ENCODE measurements at places on chromosomes 7 and 10. TPM values are rescaled to one million over a fixed set of nuclear protein-coding genes. Genes with fewer than 3 reads are reported as not detected.
A peak's percentile ranks its signal among the peaks of the same experiment; 100 is the strongest.

The OR2A42 gene
- total RNA-seq, result not detected

DNA sequence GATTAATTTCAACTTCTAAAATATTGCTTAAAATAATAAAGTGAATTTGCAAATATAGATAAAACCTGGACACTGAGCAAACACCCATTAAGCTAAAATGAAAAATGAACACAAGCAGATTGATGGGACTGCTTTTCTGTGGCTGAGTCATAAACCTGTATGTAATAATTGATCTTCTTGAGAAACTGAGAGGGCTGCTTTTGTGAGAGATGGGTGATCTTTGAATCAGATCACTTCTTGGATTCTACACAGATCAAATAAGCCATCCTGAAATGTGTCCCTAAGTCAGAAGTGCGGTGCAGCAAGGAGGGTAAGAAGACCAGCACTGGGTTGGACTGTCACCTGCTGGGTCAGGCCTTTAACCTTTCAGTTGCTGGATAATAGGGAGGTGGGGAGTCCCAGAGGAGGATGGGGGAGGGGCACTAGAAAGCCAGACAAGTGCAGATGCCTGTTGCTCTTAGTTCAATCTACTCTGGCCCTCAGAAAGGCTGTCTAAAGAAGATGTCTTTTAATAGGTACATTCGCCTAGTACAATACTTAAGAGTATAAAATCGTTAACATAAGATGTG is 178.2 kb upstream of the NAMPT start:
- no peak for DNase-seq

- DNase-seq, result peak; percentile 96
Measured at GRCh38 chr7:30284298-30285066, at the start of gene ZNRF2. TSS of gene ZNRF2 (plus strand) at chr7:30284597. CDS start at chr7:30285358, 761 bp downstream.

- DNase-seq, result no peak
Measured at GRCh38 chr7:30923774-30924413, 12.2 kb downstream of the AQP1 start.

DNA sequence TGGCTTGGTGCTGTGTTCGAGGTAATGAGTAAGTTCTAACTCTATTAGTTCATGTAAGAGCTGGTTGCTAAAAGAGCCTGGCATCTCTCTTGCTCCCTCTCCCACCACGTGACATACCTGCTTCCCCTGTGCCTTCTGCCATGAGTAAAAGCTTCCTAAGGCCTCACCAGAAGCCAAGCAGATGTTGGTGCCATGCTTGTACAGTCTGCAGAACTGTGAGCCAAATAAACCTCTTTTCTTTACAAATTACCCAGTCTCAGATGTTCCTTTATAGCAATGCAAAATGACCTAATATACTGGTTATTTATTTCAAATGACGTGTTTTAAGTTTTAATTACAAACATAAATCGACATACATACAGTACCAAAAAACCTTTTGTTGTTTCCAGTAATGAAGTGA is 101.7 kb upstream of the DNAJC1 start:
- DNase-seq, result no peak

GRCh38 chr10:12681252-12681651 is 320.3 kb downstream of the CCDC3 start:
- DNase-seq, result no peak

DNA sequence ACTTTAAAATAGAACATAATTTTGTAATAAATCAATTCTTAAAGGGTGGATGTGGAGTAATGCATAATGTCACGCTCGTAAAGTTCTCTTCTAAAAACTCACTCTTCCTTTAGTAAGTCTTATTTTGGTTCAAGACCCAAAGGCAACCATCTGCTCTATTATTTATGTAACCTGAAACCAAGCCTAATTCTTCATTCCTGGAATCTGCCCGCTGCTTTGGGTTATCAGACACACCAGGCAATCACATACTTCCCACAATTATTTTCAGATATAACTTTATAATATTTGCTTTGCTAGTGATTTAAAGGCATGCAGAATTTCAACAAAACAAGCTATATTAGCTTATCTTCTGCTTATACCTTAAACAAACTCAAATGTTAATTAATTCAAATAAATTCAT is 39.0 kb downstream of the RAB11FIP2 start:
- DNase-seq, result no peak

DNA sequence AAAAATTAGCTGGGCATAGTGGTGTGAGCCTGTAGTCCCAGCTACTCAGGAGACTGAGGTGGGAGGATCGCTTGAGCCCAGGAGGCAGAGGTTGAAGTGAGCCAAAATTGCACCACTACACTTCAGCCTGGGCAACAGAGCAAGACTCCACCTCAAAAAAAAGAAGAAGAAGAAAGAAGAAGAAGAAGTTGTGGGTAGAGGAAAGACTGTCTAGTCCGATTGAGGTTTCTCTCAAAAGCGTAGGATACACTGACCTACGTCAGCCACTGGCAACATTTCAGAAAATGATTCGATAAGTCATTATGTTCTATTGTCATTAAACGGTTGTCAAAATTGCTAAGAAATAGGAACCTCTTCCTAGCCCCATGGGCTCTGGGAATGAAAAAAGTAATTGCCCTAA is 22.3 kb upstream of the RHBDD2 start:
- no peak for DNase-seq

GRCh38 chr10:131160219-131160875 is 151.2 kb downstream of the TCERG1L start:
- DNase-seq, result no peak

DNA sequence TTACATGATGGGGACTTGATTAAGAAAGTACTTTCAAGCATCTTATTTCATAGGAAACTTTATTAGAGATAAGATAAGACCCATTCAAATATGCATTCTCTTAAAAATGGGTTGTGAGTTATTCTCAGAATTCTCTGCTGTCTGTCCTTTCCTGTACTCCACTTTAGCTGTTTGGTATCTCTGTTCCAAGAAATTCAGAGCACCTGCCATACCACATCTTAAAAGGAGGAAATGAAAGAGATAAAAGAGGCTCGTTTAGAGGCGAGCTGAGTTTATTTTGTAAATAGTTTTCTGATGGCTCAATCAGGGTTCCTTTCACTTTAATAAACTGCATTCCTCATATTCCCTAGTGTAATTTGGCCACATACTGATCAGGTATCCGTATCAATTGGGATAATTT is 87.2 kb downstream of the MDFIC start:
- DNase-seq, result no peak

DNA sequence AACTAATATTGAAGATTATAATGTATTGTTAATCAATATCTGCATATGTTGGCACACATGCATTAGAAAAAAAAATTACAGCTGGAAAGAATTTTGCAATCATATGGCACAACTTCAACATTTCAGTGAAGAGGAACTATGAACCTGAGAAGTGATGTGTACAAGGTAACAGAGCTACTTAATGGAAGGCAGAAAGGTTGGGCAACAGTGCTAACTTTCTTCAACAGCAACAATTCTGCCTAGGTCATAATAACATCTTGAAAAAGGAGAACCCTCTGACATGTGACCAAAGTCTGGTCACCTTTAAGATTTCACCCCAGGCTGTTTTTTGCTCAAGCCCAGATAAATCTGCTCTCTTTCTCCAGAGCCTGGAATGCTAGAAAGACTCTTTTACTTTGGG is 47.9 kb upstream of the SKAP2 start:
- no peak for DNase-seq

All from Panc1 (cell line).